NB4 (cell line): ENCODE measurements at places on chromosomes 7 and 10.

DNA sequence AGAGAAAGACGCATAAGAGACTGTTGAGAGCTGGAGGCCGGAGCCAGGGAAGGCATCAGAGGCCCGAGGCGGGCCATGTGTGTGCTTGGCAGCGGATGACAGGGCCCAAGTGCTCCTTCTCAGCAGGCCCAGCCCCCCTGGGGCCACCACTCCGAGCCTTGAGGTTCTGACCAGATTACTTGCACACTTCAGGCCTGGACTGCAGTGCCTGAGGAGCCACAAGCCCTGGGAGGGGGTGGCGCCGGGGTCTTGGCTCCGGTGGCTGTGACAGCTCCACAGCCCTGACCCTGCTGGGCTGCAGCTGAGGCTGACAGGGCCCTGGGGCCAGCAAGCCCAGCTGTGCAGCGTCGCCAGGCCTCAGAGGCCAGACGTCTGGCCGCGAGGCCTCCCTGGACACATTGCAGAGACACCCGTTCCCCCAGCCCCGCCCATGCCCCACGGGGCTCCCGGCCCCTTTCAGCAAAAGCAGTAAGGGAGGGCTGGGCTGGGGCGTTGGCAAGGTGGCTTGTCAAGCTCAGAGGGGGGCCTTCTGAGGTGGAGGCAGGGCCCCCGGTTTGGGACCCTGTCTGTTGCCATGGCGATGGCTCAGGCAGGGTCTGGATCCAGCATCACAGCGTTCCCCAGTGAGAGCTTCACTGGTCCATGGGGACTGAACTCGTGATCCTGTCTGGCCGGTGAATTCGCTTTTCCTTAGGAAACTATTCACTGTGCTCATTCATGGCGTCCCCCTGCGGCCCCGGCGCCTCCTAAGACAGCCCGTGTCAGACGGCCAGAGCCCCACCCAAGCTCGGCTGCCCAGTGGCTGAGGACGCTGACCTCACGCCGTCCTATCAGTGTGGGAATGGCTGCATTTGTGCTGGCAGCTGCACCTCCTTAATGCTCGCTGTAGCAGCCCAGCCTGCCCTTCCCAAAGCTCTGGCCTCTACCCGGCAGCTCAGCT lies 5.7 kb downstream of the ELN start:
- no peak for DNase-seq

DNA sequence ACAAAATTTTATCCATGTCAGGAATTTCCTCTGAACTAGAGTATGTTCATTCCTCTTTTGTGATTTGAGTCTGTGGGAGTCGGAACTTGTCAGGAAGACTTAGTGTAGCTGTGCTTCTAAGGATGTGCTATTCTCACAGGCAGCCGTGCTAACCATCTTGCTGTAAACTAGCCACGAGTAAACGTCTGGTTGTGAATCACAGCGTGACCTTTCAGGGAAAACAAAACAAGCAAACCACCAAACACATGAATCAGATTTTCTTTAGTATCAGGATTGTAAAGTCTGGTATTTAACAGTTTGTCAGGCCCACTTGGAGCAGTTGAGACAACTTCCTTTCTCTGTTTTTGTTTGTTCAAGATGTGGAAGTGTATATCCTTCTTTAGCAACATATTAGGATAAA lies 32.0 kb downstream of the AUTS2 start:
- no peak for DNase-seq

DNA sequence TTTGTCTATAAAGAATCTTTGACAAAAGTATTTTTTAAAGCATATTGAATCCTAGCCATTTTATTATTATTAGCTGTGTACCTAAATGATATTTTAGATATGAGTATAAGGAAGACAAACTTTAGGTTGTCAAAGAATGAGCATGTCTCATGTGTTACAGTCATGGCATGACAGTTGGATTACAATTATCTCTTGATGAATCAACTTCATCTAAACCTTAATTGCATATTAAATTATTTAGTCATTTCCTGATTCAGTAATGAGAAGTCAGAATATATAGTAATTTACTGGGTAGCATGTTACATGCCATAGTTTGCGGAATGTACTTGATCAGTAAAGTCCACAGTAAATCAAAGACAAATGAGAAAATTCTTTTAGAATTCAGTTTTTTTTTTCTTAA lies 59.2 kb downstream of the MAPK8 start:
- DNase-seq: no peak

- DNase-seq: peak; percentile 91
Measured at GRCh38 chr10:70602665-70603448, at the start of gene PRF1. PRF1 (minus strand) TSS chr10:70602741; CDS start chr10:70600902, 1,839 bp downstream.

DNA sequence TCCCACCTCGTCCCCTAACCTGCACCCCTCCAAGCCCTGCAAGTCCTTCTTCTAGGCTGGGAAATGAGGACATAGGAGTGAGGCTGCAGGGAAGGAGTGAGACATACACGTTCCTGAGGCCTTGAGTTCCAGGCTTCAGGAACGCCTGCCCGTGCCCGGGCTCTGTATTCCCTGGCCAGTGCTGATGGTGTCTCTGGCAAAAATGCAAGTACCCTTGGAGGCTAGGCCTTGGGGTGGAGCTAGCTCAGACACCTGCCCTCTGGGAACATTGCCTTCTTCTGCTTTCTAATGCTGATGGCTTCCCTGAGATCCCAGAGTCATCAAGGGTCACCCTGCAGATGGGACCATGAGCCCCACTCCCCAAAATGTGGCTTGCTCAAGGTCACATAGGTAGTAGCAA lies 76.0 kb downstream of the GRK5 start:
- no peak for DNase-seq

GRCh38 chr10:99365736-99366135 lies 36.6 kb downstream of the CNNM1 start:
- DNase-seq: no peak

DNA sequence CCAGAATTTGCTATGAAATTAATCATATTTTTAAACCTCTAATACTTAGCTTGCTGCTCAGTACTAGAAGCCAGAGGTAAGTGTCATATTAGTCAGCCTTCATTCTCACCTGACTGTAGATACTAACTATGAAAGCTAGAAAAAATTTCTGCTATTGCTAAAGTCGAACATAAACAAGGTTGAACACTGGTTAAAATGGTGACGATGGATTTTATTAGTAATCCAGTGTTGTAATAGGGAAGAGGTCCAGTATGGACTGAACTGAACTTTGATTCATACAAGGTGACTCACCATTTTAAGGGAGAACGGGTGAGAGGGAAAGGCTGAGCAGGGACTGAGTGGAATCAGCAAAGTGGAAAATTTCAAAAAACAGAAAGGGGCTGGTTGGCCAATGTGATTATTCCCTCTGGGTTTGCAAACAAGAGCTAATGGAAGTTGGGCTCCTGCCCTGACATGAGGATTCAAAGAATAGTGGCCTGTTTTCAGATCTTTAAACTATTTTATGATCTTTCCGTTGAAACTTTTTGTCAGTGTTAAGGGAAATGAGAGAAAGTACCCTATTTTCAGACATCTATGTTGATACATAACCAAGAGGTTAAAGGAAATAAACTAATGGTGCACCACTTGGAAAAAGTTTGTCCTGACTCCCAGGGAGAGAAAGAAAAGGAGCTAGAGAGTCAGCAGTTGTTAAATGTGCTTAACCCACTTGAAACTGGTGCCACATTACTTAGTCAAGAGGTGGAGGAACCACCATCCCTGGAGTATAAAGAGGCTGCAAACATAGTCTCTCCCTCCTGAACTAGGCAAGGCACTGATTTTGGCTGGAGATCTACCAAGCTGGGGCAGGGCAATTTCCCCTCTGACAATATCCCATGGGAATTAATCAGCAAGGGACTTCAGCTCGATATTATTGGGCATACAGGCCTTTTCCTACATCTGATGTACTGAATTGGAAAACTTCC lies 15.3 kb upstream of the AKR1C1 start:
- DNase-seq: no peak

DNA sequence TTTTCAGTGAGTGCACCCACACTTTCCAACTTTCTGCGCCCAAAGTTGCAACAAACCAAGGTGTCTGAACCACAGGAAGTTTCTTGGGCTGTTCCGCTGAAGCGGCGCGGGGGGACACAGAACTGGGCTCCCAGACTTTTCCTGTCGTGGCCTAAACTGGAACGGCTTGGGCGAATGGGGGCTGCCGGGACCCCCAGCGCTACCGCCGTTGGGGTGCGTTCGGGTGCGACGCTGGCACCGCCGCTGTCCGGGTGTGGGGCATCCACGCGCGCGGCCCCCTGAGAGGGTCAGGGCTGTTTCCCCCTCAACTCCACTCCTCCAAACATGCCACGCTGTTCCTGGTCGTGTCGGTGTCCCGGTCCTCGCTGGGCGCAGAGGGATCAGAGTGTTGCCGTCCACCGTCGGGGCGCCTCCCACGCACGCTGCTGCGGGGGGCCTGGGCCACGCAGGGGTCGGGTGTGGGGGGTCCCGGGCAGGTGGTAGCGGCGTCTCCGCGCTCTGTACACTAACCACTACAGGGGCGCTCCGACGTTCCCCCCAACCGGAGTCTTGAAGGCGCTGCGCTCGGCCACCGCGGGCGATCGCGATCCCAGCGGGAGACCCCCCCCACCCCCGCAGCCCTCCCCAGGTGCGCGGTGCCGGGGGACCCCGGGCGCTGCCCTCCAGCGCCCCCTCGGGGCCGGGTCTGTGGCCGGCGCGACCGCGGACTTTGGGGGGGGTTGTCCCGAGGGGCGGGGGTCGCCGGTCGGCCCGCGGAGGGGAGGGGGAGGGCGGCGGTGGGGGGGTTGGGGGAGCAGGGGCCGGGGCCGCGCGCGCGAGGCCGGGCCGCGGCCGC lies 2.2 kb upstream of the CUX1 start:
- peak; percentile 78 for DNase-seq

GRCh38 chr7:47638679-47639315 lies 56.9 kb upstream of the TNS3 start:
- DNase-seq: no peak

DNA sequence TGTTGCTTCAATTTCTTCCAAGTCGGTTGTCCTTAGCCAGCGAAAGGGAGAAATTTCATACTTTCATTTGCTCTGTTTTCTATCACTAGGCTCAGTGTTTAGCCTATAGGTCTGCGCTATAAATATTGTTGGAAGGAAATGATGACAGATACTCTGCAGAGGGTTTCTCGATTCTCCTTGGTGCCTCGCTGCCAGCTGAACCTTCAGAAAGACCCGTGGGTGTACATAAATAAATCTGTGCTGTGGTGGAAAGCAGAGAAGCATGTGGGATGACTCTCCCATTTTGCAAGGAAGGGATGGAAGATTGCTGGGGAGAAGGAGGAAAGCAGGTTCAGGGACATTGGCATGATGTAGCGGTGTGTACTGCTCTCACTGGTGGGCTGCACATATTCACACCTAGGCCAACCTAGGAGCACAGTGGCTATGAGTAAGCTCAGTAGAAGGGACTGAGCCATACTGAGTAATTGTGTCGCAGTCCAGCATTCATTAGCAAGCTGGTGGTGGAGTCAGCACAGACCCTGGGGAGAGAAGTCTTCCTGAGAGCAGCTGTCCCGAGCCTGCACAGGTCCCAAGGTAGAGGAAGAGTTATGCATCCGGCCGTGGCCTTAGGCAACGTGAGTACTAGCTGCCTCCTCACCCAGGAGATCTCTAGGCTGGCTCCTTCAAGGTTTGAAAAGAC lies 50.5 kb downstream of the PNLIPRP3 start:
- DNase-seq: no peak

DNA sequence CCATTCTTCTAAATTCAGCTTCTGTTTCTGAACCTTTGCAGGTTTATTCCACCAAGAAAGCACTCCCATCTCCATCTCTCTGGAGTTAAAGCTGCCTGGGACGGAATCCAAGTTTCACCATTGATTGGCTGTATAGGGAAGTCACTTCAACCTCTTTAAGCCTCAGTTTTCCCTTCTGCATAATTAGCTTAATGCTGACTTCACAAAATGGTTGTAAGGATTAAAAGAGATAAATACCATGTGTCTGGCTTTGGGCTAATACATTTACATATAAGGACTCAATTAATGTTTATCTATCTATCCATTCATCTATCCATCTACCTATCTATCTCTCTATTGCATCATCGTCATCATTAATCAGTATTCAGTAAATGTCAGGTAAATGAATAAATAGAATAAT lies 629.6 kb upstream of the MGMT start:
- DNase-seq: no peak

GRCh38 chr10:4663162-4663992 lies 162.6 kb upstream of the AKR1E2 start:
- DNase-seq: peak; percentile 92

- no peak for DNase-seq
Measured at GRCh38 chr10:20954519-20954918, 57.4 kb upstream of the NEBL start.

DNA sequence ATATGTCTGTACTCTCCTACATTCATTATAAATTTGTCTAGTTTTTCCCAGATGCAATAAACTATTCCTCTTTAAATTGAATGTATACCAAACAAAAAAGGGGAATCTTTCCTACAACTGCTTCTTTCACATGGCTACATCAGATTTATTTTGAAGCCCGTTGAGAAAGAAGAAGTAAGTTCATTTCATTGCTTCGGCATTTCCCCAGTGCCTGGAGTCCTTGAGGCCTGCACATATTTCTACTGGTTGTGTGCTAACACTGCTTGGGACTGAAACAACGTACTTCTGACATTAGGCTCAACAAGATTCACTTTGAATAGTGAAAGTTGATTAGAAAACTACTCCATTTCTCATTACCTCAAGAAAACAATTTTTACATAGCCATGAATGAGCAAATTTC lies 201.7 kb downstream of the PHF14 start:
- DNase-seq: no peak

- no peak for DNase-seq
Measured at GRCh38 chr10:58010073-58010702, 257.5 kb downstream of the IPMK start.

GRCh38 chr7:81140775-81141174 lies 221.9 kb upstream of the SEMA3C start:
- peak; percentile 85 for DNase-seq

GRCh38 chr7:152702-153391 lies 39.5 kb upstream of the FAM20C start:
- no peak for DNase-seq

- no peak for DNase-seq
Measured at GRCh38 chr7:141262101-141263090, 188.5 kb downstream of the TMEM178B start.

- no peak for DNase-seq
Measured at GRCh38 chr10:20870834-20871233, 26.3 kb downstream of the NEBL start.

DNA sequence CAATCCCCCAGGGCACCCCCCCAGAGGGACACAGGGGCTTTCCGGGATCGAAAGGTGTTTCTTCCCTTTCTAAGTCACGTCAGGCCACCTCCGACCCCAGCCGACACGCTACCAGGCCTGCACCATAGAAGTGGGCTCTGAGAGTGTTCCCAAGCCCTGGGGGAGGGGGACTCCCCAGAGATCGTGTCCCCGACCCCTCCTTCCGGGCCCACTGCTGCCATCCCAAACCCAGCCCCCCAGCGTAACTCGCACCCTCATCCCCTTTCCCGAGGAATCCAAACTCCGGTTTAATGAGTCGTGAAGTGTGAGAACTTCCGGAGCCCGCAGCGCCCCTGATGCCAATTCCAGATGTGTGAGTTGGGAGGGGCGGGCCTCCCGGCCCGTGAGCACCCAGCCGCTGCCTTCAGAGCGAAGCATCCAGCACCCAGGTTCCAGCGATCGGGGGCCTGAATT lies 11.3 kb downstream of the UNCX start:
- no peak for DNase-seq

GRCh38 chr7:79293655-79294142 lies 159.8 kb downstream of the MAGI2 start:
- DNase-seq: no peak
